ENCODE measurements at places on chromosomes 13 and 19. TPM values are rescaled to one million over a fixed set of nuclear protein-coding genes. Genes with fewer than 3 reads are reported as not detected.

DNA sequence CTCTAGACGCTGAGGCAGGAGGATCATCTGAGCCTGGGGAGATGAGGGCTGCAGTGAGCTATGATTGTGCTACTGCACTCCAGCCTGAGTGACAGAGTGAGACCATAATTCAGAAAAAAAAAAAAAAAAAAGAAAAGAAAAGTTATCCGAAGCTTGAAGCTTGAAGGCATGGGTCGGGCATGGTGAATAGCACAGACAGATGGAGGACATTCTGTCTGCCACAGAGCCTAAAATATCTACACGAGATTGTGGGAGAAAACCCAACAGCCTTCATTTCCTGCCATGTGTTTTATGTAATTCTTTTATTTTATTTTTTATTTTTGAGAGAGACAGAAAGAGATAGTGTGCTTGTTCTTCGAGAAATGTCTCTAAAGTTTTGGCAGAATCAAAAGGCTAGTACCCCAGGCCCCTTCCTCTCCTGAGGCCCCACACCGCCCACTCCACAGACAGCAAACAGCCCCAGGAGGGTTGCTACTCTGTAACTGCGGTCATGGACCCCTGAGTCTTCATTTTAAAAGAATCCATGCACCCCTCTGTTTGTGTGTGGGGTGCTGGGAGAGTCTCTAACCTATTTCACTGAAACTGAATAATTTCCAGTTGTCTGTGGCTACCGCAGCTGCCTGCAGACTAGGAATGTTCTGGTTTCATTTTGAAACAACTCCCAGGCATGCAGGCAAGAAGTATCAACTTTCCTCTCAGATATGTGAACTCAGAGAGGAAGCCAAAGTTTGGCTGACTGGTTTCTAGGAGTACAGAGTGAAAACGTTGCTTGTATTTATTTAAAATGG lies 38.4 kb upstream of the RCBTB2 start:
- no peak for DNase-seq
- H3K27me3 ChIP-seq: no peaks in the 10 kb centered on the region
- peaks cover 49% of the 10 kb centered on the region for H3K4me1 ChIP-seq
- H3K4me3 ChIP-seq: peak overlapping the region; percentile 63

Gene MBNL2
- 65.1 TPM for total RNA-seq

DNA sequence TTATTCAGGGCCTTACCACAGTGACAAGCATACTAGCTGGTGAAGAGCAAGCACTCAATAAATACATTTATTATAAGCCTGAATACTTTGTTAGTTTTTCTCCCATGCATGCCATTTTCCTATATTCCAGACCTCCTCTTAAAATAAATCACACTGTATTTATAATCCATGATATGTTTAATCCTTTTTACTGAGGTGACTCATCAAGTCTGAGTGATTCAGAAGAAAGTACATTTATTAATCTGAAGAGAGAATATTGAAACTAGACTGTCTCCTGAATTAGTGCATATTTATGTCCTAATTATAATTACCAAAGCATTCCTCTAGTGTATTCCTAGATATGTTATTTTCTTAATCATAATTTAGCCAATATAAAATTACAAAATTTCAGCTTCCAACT lies 323.3 kb downstream of the NALCN start:
- DNase-seq: no peak
- H3K4me3 ChIP-seq: no peak overlapping the region
- no peak overlapping the region for H3K27ac ChIP-seq
- peaks cover 4% of the 10 kb centered on the region for H3K4me1 ChIP-seq
- H3K27me3 ChIP-seq: no peaks in the 10 kb centered on the region
- peaks cover 19% of the 10 kb centered on the region for H3K36me3 ChIP-seq

GRCh38 chr19:16016226-16017137 lies 59.8 kb upstream of the TPM4 start:
- H3K4me3 ChIP-seq: no peak overlapping the region
- peak; percentile 52 for DNase-seq
- no peaks in the 10 kb centered on the region for H3K4me1 ChIP-seq
- no peak overlapping the region for H3K27ac ChIP-seq
- peaks cover 4% of the 10 kb centered on the region for H3K27me3 ChIP-seq

DNA sequence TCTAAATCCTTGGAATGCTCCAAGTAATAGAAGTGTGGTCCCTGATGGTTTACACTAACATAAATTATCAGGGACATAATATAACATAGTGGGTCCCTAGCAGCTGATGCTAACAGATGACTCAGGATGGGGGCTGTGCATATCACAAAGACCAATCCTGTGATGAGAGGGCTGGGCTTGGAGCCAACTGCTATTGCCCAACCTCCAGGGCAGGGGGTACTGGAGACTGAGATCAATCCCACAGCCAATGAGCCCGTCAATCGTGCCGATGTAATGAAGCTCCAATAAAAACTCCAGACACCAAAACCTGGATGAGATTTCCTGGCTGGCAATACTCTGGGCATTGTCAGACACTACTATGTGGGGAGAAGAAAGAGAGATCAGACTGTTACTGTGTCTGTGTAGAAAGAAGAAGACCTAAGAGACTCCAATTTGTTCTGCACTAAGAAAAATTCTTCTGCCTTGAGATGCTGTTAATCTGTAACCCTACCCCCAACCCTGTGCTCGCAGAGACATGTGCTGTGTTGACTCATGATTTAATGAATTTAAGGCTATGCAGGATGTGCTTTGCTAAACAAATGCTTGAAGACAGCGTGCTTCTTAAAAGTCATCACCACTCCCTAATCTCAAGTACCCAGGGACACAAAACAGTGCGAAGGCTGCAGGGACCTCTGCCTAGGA lies 33.4 kb downstream of the ABCC4 start:
- peaks cover 50% of the 10 kb centered on the region for H3K4me1 ChIP-seq
- H3K4me3 ChIP-seq: no peak overlapping the region
- DNase-seq: no peak
- H3K27me3 ChIP-seq: no peaks in the 10 kb centered on the region
- peak overlapping the region; percentile 94 for H3K27ac ChIP-seq
